ENCODE measurements at places on chromosomes 1 and 21.

DNA sequence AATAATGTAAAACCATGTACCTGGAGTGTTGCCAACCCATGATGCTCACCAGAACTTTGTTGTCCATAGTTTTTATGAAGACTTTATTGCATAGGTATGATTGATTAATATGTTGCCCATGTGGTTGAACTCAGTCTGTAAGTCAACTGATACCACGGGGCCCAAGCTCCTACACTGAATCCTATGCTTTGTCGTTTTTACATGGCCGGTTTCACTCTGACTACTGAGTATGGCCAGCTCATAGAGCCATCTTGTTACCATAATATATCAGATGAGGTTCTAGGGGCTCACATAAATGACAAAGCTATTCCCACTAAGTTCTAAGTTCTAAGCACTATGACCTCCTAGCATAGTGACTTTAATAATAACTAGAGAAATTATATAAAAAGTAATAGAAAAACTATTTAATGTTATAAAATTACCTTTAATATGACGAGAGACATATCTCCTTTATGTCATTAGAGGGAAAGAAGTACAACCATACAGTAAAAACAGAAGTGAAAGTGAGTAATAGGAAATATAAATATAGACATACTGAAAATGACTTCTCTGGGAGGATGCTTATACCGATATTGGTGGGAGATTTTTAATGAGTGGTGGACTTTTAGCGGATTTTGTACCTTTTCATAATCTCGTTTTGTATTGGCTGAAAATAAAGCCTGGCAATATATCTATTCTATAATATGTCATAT lies 983.4 kb upstream of the PRMT6 start:
- no peak for DNase-seq

- DNase-seq, result no peak
Observed at GRCh38 chr1:61482170-61482734, 242.7 kb downstream of the TM2D1 start.

- DNase-seq, result peak; percentile 52
Observed at GRCh38 chr1:206608108-206608698, 4.1 kb downstream of the EIF2D start.

- DNase-seq, result no peak
Observed at GRCh38 chr1:35461966-35462651, 95.1 kb downstream of the KIAA0319L start.

Measured in CD4-positive, alpha-beta T cell treated with Interleukin-6 at 100 ng/mL for 8 hours (primary cell).